ENCODE measurements at places on chromosomes 3 and 15. TPM values are rescaled to one million over a fixed set of nuclear protein-coding genes. Genes with fewer than 3 reads are reported as not detected.

PLSCR5 gene
- total RNA-seq = not detected

SERPINI2 gene
- total RNA-seq = not detected

C3orf52 gene
- total RNA-seq = 13.0 TPM

- DNase-seq = no peak
These were observed 271.7 kb upstream of the GBE1 start for GRCh38 chr3:82033186-82033585.

DNA sequence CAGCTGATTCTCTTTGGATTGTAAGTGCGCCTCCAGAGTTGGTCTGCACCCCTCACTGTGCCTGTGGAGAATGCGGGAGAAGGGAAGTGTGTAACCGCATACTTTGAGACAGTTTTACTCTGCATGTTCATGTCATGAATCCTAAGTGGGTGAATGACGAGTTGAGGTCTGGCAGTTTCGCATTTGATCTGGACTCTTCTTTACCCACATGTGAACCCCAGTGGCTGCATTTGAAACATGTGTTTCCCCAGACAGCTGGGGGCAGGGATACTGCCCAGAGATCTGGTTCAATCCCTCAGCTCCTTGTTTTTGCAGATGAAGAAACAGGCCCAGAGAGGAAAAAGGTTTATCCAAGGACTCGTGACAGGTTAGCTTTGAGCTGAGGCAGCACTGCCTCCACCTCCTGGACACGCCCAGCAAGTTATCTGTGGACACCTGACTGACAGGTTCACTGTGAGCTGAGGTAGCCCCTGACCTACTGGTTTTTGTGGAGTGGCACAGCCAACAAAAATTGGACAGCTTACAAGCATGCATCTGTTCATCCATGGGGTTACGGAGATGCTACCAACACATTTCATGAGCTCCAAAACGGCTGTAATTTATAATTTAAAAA, 207.3 kb downstream of the XXYLT1 start:
- no peak for DNase-seq

FOXL2 gene
- not detected for total RNA-seq

GRCh38 chr3:71237672-71238071, 345.9 kb downstream of the FOXP1 start:
- no peak for DNase-seq

Data from activated CD4-positive, alpha-beta T cell treated with anti-CD3 and anti-CD28 coated beads, Interleukin-2, amount 10 ng/mL, durations not matched to agents 24 days and 14 days (primary cell).